Fibroblast of villous mesenchyme (primary cell): ENCODE measurements at places on chromosomes 1 and 21. TPM values are rescaled to one million over a fixed set of nuclear protein-coding genes. Genes with fewer than 3 reads are reported as not detected.

- DNase-seq, result no peak
Measured at GRCh38 chr1:3240524-3241235, 171.7 kb downstream of the PRDM16 start.

GRCh38 chr1:200040481-200041138, 13.1 kb downstream of the NR5A2 start:
- DNase-seq, result no peak

TCP10L gene
- total RNA-seq, result 0.32 TPM in 1 of 2 replicates, not detected in the other

VWA5B1 gene
- not detected in 2 replicates for total RNA-seq

DNA sequence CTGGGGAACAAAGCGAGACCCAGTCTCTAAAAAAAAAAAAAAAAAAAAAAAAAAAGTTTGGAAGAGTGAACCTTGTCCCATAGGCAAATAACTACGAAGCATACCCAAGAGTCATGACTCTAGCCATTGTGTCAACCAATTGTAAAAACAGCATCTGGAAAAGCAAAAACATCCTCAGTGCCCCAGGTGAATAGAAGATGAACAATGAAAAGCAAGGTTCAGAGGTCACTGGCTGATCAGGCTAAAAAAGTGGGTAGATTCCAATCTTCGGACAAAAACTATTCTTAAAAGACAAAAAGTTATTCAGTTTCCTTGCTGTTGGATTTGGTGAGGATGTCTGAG, 11.1 kb upstream of the IRF2BP2 start:
- no peak for DNase-seq

DNA sequence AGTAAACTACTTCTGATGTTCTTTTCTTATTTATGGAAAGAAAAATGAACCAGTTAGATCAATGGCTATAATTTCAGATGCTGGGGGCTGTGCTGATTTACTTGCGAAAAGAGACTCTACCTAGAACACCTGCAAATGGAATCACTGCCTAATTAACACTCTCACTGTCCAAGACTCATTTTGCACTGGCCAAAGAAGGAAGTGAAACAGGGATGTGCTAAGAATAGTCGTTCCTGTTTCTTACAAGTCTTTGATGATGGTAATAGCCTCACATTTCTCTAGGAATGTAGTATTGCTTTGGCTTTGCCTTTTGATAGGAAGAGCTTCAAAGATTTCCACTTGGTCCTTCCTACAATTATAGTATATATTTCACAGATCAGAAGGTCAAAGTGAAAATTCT, 12.7 kb upstream of the TSNAX start:
- no peak for DNase-seq

RGS7 gene
- total RNA-seq, result under 0.01 and 0.43 TPM in 2 replicates

DNA sequence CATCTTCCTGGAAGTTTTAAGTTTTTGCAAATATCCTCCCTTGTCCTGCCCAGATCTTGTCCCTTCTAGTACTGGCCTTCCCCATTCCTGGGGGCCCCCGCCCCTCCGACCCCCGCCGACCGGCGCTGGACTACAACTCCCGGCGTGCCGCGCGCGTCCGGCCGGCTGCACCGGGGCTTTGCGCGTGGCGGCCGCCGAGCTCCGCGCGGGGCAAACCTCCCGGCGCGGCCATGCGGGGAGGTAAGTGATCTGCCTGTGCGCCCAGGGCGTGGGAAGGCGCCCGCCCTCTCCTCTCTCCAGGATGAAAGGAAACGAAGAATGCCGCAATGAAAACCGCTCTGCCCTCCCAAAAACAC, 3.2 kb upstream of the SAMD13 start:
- DNase-seq, result peak; percentile 32

DNA sequence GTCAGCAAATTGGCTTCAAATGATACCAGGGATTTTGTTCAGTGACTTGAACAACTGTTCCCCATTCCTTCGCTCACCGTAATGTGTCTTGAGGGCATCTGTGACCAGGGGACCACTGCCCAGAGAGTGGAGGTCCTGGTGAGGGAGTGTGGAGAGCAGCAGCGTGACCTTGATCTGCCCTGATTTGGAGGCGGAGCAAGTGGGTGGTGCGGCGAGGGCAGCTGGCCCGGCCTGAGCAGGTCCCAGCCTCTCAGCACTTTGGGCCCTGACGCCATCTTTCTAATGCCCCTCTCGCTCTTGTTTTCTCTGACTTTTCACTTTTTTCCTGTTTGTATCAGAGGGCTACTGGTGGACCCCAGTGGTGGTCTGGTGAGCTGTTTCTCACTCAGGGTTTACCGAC, 31.1 kb downstream of the DIP2A start:
- DNase-seq, result no peak

GRCh38 chr21:42352441-42353095, 1.8 kb upstream of the TFF2 start:
- DNase-seq, result no peak

XKR8 gene
- total RNA-seq, result 6.5 and 6.8 TPM in 2 replicates

- no peak for DNase-seq
Measured at GRCh38 chr21:25031750-25032149, 575.5 kb downstream of the MRPL39 start.

DNA sequence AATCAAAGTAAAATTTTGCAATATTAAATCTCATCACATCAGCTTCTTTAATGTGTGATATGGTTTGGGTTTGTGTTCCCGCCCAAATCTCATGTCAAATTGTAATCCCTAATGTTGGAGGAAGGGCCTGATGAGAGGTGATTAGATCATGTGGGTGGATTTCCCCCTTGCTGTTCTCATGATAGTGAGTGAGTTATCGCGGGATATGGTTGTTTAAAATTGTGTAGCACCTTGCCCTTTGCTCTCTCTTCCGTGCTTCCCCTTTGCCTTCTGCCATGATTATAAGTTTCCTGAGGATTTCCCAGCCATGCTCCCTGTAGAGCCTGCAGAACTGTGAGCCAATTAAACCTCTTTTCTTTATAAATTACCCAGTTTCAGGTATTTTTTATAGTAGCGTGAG, 131.9 kb downstream of the ZNF326 start:
- DNase-seq, result no peak

DNA sequence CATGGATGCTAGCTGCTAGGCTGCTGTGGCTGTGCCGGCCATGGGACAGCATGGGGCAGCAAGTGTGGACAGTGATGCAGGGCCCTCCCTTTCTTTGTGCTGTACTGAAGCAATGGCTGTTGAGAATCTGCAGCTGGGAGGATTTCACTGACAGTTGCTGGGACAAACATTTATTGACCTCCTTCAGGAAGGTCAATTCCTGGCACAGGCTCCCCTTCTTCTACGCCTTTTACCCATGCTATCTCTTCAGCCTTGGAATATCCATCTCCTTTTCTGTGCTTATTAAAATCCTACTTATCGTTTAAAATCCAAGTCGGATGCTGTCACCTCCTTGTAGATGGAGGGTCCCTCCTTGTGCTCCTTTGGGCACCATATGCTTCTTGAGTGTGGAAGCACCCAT, 213.1 kb upstream of the USP24 start:
- peak; percentile 47 for DNase-seq

DNA sequence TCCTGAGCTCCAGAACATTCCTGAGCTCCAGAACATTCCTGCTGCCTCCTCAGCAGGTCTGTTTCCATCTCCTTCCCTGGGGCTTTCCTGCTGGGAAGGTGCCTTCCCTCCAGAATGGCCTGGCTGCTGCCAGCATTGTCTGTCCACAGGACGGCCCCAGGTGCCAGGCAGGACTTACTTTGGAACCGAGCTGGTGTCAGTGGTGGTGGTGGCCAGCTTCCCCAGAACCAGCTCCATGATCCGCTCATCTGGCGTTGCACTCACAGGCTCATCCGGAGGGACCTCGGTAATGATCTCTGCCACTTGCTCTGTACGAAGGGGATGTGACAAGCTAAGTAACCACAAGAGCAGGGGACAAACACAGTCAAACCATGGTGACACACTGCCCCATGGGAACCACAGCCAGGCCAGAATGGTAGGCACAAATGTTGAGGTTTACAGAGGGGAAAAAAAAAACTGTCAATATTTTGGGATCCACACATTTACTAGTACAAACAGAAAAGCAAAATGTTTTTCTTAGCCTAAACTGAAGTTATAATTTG, 41.3 kb downstream of the PRDM15 start:
- DNase-seq, result no peak

- DNase-seq, result no peak
Measured at GRCh38 chr1:40648928-40649591, 16.4 kb downstream of the RIMS3 start.

DNA sequence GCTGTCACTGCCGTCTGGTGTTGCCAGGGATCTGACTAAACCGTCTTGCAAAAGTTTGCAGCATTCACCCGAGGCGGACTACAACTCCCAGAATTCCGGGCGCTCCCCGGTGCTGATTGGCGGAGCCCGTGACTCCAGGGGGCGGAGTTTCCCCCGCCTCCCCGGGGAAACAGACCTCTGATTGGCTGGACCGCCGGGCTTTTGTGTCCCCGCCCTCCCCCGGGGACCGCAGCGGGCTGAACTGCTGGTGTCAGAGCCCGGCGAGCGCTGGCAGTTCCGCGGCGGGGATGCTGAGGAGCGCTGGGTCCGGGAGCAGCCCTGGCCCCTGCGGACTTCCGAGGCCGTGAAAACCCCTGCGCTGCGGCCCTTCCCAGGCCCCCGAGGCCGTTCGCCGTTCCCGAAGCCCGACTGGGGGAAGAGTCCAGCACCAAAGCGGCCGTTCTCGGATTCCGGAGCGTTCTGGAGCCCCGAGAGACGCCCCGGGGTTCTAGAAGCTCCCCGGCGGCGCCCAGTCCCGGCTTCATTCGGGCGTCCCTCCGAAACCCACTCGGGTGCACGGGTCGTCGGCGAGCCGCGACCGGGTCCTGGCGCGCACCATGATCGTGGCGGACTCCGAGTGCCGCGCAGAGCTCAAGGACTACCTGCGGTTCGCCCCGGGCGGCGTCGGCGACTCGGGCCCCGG, at the start of gene SESN2:
SESN2 (plus strand) TSS at position 267 of the 682 bp plus-strand sequence; CDS start at position 597, 330 bp downstream.
- peak; percentile 99 for DNase-seq

SPOCD1 gene
- 62.2 and 73.4 TPM in 2 replicates for total RNA-seq

GRCh38 chr1:45501505-45501859, 1.4 kb downstream of the MMACHC start:
- no peak for DNase-seq

DNA sequence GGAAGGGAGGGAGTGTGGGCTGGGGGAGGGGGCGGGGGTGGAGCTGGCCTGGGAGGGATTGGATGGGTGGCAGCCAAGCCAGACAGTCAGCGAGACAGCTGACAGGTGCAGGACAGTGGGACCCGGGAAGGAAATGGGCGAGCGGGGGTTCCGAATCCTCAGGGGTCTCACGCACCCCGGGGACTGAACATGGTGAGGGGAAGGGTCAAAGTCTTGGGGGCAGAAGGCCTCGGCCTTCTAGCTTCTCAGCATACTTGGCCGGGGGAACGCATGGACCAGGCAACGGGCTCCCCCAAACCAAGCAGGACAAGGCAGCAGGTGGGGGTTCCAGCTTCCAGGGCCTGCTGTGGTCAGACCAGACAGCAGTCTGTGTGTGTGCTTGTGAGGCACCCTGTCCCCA, 23.1 kb downstream of the CASZ1 start:
- no peak for DNase-seq

- no peak for DNase-seq
Measured at GRCh38 chr21:18759751-18760161, 356.2 kb upstream of the TMPRSS15 start.

NBPF4 gene
- total RNA-seq, result under 0.01 TPM in 1 of 2 replicates, not detected in the other

DNA sequence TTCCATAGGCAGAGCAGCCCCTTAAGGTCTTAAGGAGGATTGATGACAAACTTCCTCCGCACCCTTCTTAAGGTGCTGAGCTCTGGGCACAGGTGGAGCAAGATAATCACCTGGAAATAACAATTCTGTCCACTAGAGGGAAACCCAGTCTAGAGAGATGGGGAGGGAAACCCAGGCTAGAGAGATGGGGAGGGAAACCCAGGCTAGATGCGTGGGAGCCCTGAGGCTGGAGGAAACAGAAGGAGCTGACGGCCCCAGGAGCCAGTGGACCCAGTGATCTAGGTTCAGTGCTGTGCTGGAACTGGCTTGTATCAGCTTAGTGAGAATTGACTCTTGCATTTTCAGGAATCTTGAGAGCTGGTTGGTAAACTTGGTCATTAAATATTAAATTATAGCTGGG, 17.8 kb upstream of the MYCL start:
- DNase-seq, result peak; percentile 68

DNA sequence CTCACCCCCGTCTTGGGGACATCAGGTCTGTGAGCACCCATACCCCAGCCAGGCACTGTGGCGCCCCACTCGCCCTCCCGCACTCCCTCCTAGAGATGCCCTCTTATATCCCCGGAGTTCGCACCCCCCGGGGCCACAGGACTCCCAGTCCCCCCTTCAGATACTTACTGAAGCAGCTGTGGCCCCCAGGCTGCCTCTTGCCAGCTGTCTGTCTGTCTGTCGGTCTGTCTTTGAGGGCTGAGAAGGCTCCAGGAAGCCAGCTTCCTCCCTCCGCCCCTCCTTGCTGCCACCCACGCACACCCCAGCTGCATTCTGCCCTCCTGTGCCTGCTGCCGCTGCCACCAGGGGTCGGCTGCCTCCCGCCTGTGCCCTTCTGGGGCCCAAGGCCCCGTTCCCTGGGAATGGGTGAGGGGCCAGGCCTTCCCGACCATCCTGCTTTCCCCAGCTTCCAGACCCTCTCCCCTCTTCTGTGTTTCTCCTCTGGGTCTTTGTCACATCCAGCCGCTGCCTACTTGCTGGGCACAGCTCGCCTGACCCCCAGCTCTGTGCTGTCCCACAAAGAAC, at the start of gene PTPN7:
PTPN7 (minus strand) TSS at position 226 of the 564 bp plus-strand sequence. CDS start 1,200 bp downstream, outside the sequence.
- no peak for DNase-seq

DNA sequence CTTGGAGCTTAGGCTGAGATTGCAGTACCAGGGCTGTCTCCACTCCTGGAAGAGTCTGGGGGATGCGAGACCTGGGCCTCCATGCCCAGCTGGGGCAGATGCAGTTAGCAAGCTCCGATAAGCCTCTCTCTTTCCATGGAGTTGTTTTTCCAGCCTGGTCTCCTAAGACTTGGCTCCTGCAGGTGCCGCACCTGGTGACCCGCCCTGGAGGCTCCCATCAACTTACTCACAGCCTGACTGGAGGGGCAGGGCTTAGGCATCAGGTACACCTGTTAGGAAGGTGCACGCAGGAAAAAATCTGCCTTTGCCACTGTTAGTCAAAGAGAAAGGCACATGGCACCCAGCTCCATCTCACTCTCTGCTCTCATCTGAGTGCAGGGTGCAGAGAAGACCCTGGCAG, 198.1 kb upstream of the TMEM51 start:
- DNase-seq, result no peak

DNA sequence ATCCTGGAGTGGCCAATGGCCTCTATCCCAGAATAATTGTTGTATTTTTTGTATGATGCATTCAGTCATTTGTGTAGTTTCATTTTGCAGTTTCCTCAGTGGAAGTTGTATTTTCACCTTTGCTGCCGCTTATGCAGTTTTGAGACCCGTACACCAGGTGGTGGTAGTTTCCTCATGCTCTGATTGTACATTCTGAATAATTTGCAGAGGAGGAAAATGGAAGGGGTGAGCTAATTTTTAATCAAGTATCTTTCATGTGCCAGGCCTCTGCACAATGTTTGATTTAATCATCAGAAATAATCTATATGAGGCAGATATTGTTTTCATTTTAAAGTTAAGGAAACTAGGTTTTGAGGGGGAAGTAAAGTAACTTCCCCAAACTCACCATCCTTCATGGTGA, 29.5 kb downstream of the HLX start:
- peak; percentile 48 for DNase-seq

GRCh38 chr1:23590058-23590783, 30.9 kb upstream of the ID3 start:
- DNase-seq, result peak; percentile 70
